Right lung (tissue), 10 donors: ENCODE measurements at places on chromosomes 4 and X. TPM values are rescaled to one million over a fixed set of nuclear protein-coding genes. Genes with fewer than 3 reads are reported as not detected.

DNA sequence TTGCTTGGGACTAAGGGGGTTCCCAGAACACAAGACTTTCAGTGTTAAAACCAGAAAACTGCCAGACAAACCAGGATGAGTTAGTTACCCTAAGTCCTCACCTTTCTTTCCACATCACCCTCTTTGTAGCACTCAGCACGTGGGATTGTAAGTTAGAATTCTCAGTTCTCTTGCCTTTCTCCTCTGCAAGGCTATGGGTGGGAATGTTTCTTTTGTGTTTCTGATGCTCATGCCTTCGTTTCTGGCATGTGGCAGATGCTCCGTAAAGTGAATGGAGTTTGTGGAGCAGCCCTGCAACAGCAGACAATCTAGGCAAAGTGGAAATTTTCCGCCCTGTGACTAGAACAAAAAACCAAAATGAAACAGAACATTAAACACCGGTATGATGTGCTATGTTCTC lies 64.7 kb upstream of the SPP1 start:
- no peak for DNase-seq

- DNase-seq: no peak
These were observed 193.2 kb downstream of the COMMD8 start for GRCh38 chr4:47270201-47270888.

GRCh38 chrX:41082783-41083182 lies 2.5 kb upstream of the USP9X start:
- no peak for DNase-seq

DNA sequence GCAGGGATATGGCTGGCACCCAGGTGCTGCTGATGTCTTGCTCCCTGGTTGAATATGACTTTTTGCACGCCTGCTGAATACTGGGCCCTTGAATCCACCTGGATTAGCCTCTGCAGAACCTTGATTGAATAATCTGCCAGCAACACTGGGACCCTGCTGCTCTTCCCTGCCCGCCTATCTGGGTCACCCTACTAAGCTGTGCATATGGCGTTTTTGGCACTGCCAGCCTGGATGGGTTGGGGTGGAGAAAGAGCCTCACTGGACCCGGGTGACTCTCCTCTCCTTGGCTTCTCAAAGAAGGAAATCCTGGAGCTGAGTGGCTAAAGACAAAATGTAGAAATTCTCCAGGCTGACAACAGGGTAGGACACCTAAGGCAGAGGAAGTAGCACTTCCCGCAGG lies 100.0 kb downstream of the MAOA start:
- DNase-seq: no peak

ZNF157 gene
- 1.1 TPM for polyA plus RNA-seq
